Caki2 (cell line): ENCODE measurements at places on chromosomes 4 and X.

DNA sequence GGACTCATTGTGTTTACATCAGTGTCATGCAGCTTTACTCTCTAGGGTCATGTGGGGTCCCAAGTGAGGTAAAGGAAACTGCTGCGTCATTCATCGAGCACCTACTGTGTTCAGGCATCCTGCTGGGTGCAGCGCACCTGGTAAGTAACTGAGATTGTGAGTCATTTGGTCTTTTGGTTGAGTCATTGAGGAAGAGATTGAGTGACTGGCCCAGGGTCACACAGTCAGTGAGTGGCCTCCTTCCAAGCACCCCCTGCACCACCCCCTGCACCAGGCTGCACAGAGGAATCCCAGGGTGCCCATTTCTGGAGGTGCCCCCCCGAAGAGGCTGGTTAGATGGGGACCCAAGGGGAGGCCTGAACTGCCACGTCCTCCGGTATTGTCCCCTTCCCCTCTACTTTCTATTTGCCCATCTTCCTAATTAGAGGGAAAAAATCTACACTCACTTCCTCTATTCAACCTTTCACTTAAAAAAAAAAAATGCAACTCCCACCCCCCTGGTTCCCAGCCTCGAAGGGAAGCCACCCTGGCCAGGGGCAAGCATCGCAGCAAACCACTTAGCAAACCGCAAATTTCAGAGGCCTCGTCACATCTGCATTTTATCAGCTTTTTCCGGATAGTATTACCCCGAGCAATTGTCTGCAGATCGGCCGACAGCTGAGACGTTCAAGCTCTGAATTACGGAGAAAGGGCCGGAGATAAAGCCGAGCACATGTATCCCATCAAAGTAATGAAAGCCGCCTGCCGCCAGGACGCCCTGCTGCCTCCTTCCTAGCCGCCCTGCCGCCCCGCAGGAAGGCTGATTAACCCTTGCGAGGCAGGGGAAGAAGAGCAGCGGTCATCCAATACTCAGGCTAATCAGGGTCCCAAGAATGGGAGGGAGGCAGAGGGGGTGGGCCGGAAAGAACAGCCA is 96.3 kb upstream of the MSX1 start:
- DNase-seq = no peak

- no peak for DNase-seq
Observed at GRCh38 chrX:97594646-97595224, 711.0 kb downstream of the RPA4 start.

DNA sequence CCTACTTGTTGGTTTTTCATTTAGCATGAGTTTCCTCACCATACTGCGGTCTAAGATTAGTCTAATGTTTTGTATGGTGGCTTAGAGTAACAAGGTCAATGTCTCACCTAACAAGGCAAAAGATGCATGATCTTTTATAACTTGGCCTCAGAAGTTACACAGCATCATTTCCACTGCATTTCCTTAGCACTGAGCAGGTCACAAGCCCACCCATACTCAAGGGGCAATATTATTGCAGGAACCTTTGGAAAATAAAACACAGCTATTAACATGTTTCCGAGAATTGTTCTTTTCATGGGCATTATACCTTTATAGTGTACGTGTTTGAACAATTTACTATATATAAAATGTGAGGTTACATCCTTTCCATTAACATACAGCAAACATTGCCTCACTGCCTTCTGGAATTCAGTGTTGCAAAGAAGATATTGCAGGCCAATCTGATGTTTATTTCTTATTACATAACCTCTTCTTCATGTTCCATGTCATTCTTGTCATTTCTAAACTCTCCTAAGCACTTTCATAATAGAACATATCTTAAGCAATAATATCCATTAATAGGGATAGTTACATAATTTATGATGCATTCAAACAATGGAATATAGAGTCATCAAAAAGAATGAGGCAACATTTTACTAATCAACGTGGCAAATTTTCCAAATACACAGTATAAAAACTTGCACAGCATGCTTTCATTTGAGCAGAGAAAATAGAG is 153.8 kb downstream of the AREG start:
- DNase-seq = no peak

- DNase-seq = no peak
Observed at GRCh38 chr4:17664755-17665154, 50.3 kb downstream of the MED28 start.

- peak; percentile 20 for DNase-seq
Observed at GRCh38 chr4:177190995-177191580, 118.6 kb upstream of the NEIL3 start.

DNA sequence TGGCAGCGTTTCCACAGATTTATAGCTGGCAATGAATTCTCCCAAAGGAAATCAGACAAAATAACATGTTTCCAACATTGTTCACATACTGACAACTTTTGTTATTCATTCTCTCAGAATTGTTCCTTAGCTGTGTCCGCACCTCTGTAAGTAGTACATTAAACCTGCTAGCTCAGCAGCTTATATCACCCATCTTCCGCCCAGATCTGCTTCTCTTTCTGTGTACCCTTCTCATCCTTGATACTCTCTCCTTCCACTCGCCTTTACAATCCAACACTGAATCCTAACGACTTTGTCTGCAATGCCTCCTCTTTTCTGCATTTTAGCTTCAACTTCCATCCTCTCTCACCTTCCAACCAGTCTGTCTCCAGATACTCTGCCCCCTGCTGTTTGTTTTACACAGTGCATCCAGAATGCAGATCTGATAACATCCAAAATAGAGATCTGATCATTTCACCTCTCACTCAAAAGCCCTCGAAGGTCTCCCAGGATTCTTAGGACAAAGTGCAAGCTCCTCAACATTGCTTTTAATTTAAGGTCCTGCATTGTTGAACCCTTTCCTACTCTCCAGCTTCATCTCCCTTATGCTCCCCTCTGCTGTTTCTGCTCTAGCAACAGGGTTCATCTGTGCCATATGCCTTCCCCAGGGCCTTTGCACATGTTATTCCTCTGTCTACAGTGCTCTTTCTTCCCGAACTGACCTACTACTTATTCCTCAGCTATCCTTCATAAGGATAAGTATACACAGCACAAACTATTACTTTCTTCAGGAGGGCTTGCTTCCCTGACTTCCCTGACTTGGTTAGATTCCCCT is 67.3 kb upstream of the VBP1 start:
- peak; percentile 1 for DNase-seq

DNA sequence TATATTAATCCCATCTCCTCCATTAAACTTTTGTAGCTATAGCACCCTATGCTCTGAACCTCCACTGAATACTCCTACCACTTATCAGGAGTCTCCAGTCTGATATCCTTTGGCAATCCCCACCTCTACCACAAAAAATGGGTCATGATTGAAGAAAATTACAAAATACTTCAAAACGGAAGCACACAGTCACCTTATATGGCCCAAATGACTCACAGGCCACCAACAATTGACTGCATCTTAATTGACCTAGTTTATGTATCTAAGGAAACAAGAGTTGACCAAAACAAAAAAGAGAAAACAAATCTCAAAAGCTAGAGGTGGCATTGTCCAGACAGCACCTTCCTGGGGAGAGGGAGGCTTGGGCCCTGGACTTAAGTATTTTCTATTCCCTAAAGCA is 120.0 kb upstream of the DIAPH2 start:
- no peak for DNase-seq

DNA sequence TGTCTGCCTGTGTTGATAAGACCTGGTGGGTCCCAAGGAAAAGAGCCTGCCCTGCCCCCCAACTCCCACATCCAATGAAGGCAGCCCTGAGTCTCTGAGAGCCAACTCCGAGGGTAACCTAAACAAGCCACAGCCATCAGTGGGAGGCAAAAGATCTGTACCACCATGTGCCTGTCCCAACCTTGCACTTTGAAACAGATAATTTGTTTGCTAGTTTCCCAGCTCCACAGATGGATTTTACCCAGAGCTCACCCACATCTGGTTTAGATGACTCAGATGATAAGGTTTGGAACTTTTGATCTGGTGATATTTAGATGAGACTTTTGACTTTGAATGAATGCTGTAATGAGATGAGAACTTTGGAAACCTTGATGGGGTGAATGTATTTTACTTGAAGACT is 246.0 kb upstream of the PSAPL1 start:
- no peak for DNase-seq

DNA sequence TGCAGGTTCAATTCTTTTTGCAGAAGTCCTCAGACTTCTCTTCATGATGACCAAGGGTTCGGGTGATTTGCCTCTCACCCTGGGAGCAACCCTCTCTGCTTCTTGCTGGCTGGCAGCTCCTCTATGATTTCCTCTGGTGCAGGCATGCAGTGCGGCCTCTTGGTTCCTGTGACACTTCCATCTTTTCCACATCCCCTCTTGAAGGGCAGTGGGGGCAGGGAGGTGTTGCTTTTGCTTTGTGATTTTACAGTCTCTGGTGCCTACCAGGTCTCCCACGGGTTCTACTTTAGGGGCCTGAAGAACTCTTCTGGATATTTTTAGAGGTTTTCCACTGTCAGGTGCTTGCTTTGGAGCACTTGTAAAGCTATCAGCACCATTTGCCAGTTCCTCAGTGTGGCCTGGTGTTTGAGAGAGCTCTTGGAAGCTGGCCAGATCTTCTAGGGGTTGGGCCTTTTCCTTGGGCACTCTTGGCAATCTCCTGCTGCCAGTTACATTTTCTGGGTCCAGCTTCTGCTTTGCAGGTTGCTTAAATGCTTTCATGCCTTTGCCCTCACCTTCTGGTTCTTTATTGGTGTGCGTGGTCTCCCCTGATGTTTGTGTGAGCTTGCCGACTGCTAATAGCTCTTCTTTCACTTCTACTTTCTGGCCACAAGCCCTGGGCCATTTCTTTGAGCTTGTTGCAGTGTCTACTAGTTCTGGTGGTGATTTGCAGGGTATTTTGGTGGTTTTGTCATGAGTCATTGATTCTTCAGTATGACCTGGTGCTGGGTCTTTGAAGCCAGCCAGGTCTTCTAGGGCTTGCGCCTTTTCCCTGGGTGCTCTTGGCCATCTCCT is 11.5 kb upstream of the CHST7 start:
- DNase-seq = no peak

DNA sequence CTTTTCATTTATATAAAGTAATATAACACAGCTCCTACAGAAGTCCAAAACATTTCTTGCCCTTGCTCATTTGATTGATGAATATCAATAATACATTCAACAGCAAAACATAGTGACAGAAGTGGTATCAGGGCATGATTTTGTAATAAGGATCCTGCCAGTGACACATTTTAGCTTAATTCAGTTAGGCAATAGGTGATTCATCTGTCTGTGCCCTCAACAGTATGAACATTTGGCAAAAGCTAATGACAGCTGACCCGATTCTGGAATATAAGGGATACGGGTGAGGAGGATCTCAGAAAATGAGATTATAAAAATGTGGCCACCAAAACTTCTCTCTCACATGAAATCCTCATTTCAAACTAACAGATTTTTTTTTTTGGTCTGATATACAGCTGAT is 294.0 kb downstream of the CAMK2D start:
- no peak for DNase-seq

DNA sequence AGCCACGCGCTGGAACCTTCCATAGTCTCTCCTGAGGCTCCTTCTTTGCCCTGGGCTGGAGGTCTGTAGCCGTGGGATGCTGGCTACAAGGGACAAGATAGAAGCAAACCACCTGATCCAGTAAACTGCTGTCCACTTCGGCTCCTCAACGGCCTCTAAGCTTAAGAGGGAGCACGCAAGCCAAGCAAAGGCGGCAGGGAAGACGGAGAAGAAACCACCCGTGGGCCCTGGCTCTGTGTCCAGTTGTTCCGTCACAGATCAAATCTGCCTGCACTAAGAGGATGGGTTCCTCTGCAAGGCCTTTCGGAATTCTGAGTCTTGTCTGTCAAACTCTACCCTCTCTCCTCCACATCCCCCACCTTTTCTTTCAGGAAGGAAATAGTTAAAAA is 401 bp upstream of the EDNRA start:
- no peak for DNase-seq

DNA sequence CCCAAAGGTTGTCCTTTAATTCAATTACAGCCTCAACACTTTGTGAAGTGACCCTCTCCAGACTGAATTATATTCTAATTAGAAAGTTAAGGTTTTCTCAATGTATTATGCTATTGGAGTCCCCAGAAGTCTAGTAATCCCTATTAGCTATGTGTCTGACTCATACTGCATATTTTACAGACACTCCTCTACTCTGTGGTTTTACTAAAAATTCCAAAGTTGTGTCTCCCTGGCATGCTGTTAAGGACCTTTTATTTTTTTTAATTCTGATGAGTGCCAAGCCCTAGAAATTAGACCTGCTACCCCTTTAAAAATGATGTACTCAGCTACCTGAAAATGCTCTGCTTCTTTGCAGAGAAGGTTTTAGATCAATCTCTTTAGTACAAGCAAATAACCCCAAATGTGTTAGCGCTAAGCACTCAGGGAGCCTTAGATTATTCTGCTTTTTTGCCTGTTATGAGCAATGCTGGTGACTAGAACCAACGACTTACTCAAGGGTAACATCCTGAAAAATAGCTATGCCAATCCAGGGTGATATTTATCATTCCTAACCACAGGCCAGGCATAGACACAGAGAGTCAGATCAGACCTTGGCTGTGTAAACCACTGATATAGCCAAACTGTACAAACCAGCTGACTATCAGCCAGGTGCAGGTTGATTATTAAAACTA is 26.1 kb upstream of the CXCL13 start:
- DNase-seq = peak; percentile 82

DNA sequence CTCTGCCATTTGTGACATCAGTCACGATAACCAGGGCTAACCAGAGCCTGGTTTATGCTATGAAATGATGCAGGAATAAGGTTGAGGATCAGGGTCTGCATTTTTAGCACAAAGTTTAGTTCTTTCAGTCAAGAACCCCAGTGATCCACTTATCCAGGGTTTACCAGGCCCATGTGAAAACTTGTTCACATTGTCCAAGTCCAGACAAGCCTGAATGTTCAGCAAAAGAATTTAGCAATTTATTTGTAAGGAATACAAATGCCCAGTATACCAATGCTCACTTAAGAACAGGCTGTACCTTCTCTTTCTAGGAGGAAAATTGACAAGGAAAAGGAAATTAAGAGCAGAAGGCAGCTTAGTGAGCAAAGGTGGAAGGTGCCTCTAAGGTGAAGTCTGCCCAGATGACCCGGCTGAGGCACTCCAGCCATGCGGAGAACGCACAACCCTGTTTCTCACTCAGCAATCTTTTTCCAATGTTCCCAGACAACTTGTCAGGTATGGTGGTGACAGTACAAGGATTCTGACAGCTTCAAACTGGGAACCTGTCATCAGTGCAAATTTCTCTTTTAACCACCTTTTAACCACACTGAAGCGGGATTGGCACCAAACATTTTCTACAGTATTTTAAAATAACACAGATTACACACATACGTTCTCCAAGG is 54.0 kb downstream of the TBC1D9 start:
- DNase-seq = no peak

- no peak for DNase-seq
Observed at GRCh38 chrX:10157543-10157942, 768 bp downstream of the CLCN4 start.

- no peak for DNase-seq
Observed at GRCh38 chr4:25984796-25985195, 70.8 kb downstream of the SMIM20 start.
